ENCODE measurements at places on chromosomes 3 and 15. TPM values are rescaled to one million over a fixed set of nuclear protein-coding genes. Genes with fewer than 3 reads are reported as not detected.

IGSF10 gene
- under 0.01 TPM for total RNA-seq

IREB2 gene
- 17.8 TPM for total RNA-seq

DLL4 gene
- total RNA-seq = under 0.01 TPM

SERINC4 gene
- not detected for total RNA-seq

GOLGA8T gene
- total RNA-seq = not detected

CCR8 gene
- total RNA-seq = not detected

IGSF11 gene
- total RNA-seq = 0.21 TPM

LRRC31 gene
- not detected for total RNA-seq

ADGRG7 gene
- total RNA-seq = not detected

PLA2G4D gene
- total RNA-seq = 0.07 TPM

TMEM202 gene
- not detected for total RNA-seq

MLF1 gene
- 8.9 TPM for total RNA-seq

LDHAL6B gene
- not detected for total RNA-seq

KBTBD8 gene
- total RNA-seq = 4.1 TPM

CRYGS gene
- 1.2 TPM for total RNA-seq

CCDC54 gene
- not detected for total RNA-seq
